Fibroblast of the aortic adventitia (primary cell): ENCODE measurements at places on chromosomes 5 and 9.

- peak; percentile 68 for DNase-seq
Observed at GRCh38 chr5:123671042-123671441, 159.1 kb downstream of the CSNK1G3 start.

GRCh38 chr9:97759581-97760288 is 62.6 kb upstream of the XPA start:
- DNase-seq: no peak

GRCh38 chr5:145510324-145510723 is 324.8 kb downstream of the PRELID2 start:
- peak; percentile 77 for DNase-seq

- peak; percentile 96 for DNase-seq
Observed at GRCh38 chr5:172444110-172444510, 10.2 kb downstream of the SH3PXD2B start.

GRCh38 chr5:136793300-136793699 is 428.0 kb upstream of the TRPC7 start:
- no peak for DNase-seq

GRCh38 chr9:75432386-75432785 is 344.1 kb downstream of the OSTF1 start:
- no peak for DNase-seq

DNA sequence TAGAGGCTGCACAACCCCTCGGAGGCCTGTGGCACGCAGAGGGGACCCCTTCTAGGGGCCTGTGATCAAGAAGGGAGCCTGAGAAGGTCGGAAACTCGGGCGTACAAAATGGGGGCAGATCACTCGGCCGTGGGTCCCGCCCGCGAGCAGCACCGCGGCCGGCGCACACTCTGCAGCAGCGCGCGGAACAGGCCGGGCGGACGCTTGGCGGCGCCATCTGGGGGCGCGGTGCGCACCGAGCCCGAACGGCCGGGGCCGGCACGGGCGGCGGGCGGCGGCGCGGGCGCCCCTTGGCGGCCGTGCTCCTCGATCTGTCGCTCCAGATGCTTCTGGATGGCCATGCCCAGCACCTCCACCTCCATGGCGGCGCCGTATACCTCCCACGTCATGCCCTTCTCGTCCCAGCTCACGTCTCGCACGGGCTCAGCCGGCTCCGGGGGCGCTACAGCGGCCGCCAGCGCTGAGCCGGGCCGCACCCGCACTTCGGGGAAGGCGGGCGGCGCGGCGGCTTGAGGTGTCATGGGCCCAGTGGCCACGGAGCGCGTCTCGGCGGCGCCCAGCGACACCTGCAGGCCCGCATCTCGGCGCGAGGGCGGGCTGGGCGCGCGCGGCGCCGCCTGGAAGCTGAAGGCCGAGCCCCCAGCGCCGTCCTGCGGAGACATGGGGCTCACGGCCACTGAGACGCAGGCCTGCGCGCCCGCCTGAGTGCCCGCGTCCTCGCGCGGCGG is 13.1 kb downstream of the GPRIN1 start:
- DNase-seq: no peak

- DNase-seq: no peak
Observed at GRCh38 chr5:76532973-76533372, 90.2 kb downstream of the F2RL2 start.

GRCh38 chr5:150590979-150591695 is 49.3 kb upstream of the SYNPO start:
- DNase-seq: no peak

DNA sequence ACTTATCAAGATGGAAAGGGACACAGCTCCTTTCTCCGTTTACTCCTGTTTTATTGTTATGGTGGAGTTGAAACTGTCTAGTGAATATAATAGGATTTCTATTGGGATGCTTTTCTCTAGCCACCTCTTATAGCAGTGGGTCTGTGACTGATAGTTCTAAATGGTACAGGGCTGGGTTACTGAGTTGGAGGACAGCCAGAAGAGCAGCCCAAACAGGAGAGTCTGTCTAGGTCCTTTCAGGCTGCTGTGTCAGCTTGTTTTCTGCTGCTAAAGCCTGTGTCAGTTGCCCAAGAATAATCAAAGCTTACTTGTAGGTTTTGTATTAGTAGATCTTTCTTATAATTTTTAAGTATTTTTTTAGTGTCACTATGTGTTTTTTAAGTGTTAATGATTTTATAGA is 356.0 kb upstream of the SEMA6A start:
- DNase-seq: no peak
